ENCODE measurements at places on chromosomes 7 and 10.

- no peak for DNase-seq
Observed at GRCh38 chr10:76939933-76940468, 697.6 kb downstream of the KCNMA1 start.

DNA sequence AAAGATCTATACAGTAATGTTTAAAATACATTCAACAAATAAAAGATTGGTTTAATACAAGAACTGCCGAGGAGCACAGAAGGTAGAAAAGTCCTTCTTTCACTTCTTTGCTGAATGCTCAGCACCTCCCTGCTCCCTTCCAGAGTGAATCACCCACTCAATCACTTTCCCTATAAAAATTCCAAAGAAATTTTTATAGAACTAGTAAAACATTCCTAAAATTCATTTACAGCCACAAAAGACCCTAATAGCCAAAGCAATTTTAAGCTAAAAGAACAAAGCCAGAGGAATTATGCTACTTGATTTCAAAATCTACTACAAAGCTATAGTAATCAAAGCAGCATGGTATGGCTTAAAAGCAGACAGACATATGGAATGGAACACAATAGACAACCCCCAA, 320.9 kb downstream of the PCLO start:
- peak; percentile 51 for DNase-seq

DNA sequence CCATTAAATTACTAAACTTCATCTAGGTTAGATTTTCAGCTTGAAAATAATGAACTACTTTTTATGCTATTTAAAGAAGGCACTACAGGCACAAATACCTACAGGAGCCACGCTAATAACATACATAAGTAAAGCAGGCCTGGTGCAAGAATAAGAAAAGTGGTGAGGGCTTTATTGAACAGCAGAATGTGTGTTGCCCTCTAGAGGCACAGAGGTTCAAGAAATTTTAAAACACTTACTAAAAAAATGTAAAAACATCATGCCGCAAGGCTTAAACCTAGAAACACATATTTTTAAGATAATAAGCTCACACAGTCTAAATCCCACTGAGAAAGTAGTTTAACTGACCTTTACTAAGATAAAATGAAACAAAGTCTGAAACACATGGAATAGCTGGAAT, 20.3 kb downstream of the CACUL1 start:
- DNase-seq: no peak

DNA sequence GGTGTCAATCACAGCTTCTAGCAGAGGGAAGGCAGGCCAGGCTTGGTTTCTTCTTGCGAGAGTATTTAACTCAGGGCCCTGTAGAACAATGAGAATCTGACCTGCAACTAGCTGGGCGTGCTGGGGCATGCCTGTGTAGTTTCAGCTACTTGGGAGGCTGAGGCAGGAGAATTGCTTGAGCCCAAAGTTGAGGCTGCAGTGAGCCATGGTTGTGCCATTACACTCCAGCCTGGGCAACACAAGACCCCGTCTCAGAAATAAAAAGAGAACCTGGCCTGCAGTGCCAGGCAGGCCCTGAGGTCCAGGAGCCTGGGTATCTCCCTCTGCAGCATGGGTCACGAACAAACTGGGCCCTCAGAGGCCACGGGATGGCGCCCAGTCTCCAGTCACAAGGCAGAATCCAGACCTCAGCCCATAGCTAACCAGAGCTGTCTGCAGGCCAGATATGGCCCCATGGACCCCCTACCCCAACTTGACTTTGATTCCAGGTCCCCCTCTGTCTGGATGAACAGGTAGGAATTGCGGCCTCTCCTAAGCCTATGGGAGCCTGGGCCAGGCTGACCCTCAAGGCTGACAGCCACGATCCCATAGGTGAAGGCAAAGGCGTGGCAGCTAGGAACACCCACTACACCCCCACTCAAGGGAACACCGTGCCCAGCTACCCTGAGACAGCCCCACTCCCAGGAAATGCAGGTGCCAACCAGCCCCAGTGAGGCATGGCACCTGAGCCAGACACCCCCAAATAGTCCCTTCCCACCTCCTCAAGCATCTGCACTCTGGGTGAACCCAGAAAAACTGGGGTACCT, 102.7 kb upstream of the TNRC18 start:
- DNase-seq: no peak

- DNase-seq: no peak
Observed at GRCh38 chr7:39091774-39092173, 114.1 kb downstream of the POU6F2 start.

DNA sequence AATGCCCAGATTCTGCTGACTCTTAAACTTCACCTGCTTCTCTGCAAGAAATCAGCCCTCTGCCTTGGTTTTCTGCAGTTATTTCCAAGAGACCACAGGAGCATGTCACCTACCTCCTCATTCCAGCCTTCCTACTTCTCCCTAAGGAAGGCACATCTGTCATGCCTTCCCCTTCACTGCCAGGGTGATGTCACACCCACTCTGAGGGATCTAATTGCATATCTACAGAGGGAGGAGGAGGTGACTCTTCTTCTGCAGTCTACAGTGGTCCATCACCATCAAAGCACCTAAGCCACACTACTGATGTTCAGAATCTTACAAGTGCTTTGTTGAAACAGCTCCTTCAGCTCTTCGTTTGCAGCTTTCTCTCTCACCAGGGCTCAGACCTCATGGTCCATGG, 275.5 kb downstream of the FGFR2 start:
- DNase-seq: no peak

DNA sequence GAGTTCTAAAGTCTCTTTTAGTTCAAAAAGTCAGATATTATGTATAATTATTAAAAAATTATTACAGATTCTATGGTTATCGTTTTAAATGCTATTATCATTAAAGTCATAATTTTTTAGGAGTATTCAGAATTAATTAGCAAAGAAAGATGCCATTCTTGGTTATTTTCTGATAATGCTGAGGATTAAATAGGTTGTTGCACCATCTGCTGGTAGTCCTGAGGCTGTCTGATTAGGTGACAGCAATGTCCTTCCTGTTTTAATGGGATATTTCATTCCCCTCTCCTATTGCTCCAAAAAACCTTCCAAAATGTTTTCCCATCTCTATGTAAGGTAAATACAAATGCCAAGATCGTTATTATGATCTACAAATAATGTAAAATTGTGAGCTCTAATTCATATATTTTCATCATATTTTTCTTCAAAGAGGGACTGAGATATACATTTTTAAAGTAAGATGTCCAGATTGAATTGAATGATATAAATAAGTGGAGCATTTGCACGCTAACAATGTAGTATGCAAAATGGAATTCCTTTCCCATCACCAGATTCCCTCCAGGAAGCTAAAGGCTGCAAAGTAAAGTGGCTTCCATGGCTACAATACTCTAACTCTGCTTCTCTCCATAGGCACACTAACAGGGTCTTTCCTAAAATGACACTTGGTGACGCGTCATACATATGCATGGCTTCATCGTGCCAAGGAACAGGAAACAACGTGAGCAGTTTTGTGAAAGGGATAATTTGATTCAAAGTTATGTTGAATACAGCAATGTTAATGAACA, 58.8 kb upstream of the AKR1E2 start:
- DNase-seq: peak; percentile 60

- DNase-seq: no peak
Observed at GRCh38 chr10:15316145-15316544, 54.9 kb downstream of the FAM171A1 start.

- DNase-seq: no peak
Observed at GRCh38 chr10:17537281-17537680, 79.9 kb downstream of the HACD1 start.

DNA sequence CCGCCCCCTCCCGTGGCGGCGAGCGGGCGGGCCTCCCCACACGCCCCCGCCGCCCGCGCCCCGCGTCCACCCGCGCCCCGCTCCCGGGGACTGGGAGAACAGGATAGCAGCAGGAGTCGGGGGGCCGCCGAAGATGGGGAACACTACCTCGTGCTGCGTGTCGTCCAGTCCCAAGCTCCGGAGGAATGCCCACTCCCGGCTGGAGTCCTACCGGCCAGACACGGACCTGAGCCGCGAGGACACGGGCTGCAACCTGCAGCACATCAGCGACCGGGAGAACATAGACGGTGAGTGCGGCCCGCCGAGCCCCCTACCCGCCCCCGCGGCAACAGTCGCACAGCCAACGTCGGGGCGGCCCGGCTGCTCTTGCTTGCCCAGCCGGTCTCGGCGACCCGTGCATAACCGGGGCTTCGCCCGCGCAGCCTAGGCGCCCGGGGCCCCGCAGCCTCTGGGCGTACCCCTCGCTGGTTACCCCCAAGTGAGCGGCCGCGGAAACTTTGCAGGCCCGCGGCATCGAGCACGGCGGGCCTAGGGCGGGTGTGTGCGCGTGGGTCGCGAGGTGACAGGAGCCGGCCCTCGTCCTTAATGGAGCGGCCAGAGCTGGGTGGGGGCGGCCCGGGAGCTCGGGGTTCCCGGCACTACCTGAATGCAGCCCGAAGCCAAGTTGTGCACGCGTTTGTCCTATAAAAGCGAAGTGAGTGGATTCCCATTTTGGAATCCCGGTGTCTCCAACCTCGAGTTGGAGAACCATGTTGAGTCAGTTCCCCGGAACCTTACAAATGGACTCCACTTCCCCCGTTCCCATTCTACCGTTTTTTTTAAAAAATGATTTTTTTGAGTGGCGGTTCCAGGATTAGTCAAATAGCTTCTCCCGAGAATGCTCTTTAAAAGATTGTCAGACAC, 863 bp downstream of the CCNY start:
- DNase-seq: no peak

GRCh38 chr10:79166741-79167140, 98.0 kb downstream of the ZMIZ1 start:
- DNase-seq: no peak

DNA sequence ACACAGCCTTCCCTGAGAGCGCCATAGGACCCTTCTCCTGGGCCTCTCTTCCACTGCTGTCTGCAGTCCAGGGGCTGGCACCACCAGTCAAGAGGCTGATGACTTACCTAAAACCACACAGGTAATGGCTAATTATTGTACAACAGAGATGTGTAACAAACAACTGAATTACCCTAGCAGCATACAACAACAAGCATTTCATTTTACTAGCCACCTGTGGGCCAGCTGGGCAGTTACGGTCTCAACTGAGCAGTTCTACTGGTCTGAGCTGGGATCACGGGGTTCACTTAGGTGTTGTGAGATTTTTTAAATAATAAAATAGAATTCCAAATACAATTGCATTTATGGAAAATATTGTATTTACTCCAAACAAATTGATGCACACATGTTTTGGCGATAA, 431.9 kb downstream of the TNS3 start:
- DNase-seq: no peak

GRCh38 chr7:522071-522950, 2.7 kb upstream of the PDGFA start:
- no peak for DNase-seq

DNA sequence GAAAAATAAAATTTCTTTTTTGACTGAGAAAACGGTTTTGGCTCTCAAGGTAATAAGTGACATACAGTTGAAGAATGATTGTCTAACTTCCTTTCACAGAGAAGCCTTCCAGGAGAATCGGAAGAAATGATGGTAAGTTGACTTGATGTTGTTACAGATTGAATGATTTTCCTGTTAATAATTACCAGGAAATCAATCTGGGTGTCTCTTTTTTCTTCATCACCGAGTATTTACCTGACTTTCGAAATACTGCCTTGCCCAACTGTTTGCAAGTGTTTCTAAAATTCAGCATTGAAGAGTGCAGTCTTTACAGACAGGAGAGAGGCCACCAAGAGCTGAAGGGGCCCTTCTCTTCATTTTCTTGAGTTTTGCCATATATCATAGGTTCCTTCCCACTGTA, 4.0 kb downstream of the ITIH2 start:
- DNase-seq: no peak

GRCh38 chr7:72429316-72429715, 17.2 kb upstream of the CALN1 start:
- no peak for DNase-seq

- no peak for DNase-seq
Observed at GRCh38 chr10:22597138-22597537, 117.2 kb downstream of the PIP4K2A start.

GRCh38 chr10:75165684-75166622, 44.6 kb upstream of the VDAC2 start:
- peak; percentile 41 for DNase-seq

GRCh38 chr7:153381275-153382040, 621.9 kb downstream of the ACTR3B start:
- no peak for DNase-seq

GRCh38 chr10:58086144-58086762, 181.4 kb downstream of the IPMK start:
- DNase-seq: no peak

- DNase-seq: no peak
Observed at GRCh38 chr7:90453259-90453891, 16.1 kb upstream of the PTTG1IP2 start.

DNA sequence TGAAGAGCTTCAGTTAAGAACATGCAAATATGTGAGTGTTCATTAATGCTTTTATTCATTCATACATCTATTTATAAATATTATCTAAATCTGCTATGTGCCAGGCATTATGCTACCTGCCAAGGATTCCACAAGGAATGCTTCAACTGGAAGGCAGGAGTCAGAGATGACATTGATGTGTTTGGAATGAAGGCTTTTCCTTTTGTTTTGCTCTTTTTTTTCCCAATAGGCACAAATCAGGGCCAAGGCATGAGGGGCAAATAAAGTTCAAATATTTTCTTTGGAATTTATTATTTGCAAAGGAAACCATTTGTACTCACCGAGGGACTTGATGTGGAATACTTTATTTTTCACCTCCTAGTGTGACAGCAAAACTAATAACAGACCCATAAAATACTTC, 530.3 kb downstream of the ARL4A start:
- peak; percentile 24 for DNase-seq

GRCh38 chr10:43124574-43125273, 13.5 kb upstream of the CSGALNACT2 start:
- DNase-seq: no peak

DNA sequence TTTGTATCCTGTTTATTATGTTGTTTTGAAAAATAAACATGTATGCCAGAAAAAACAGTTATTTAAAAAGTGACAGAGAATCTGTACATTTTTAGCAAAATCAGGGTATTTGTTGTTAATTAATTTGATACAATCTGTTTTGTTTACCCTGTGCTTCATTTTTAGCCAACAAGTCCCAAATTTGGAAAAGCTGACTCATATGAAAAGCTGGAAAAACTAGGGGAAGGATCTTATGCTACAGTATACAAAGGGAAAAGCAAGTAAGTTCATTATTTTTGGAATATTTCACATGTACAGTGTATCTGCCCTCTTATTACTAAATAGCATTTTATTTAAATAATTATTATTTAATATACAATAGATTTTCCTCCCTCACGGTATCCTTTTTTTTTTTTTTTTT, 151.4 kb downstream of the CDK14 start:
- DNase-seq: no peak

DNA sequence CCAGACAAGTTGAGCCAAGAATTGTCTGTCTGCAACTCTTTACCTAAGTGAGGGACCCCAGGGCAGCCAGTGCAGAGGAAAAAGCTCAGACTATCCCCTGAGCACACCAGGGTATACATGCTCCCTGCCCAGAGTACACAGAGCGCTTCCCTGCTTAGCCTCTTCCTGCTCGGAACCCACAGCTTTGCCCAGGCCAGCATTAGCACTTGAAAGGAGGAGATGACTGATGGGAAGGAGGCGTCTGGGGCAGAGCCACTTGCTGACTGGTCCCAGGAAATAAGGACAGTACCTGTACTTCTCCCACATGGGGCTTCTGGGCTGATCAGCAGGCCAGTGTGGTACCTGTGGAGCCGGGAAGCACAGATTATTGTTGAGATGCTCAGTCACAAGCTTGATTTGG, 48.4 kb upstream of the TRIM8 start:
- DNase-seq: no peak
